ENCODE measurements at places on chromosomes 2 and 18. TPM values are rescaled to one million over a fixed set of nuclear protein-coding genes. Genes with fewer than 3 reads are reported as not detected.
A peak's percentile ranks its signal among the peaks of the same experiment; 100 is the strongest.

DNA sequence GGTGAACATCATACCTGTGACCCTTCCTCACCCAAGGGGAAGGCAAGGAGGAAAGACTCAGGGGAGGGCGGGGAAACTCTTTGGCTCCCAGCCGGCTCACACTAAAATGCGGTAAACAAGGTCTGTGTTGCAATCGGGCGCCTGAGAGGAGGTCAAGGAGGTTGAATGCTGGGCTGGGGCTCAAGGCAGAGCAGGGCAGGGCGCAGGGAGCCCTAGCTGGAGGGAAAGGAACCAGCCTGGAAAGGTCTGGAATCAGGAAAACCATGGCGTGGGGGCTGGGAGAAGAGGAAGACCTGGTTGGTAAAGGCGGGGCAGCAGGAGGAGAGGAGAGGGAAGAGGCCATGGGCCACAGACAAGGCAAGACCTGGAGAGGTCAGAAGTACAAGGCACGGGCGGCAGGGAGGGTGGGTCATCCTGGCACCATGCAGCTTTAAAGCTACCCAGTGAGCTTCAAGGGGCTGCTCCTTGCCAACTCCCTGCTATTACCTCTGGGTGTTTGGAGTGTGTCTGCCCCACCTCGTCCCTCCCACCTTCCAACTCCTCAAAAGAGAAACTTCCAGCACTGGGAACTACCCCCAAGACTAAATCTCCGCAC, 4.8 kb upstream of the TMEM37 start:
- H3K27ac ChIP-seq, result no peak overlapping the region
- no peaks in the 10 kb centered on the region for H3K36me3 ChIP-seq
- DNase-seq, result no peak
- no peak overlapping the region for H3K4me3 ChIP-seq

DNA sequence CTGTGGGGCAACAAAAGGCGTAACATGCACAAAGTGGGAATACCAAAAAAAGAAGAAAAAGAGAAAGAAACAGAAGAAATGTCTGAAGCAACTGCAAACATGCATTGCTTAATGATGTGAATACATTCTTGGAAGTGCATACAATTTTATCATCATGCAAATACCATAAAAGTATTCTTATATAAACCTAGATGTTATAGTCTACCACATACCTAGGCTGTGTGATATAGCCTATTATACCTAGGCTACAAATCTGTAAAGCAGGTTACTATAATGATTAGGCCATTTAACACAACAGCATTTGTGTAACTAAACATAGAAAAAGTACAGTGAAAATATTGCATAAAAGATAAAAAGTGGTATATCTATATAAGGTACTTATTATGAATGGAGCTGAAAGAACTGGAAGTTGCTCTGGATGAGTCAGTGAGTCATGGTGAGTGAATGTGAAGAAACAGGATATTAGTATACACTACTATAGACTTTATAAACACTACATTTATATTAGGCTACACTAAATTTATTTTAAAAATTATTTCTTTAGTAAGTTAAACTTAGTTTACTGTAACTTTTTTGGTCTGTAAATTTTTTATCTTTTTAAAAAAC, 319.4 kb upstream of the KCNH7 start:
- H3K27me3 ChIP-seq, result no peaks in the 10 kb centered on the region
- no peaks in the 10 kb centered on the region for H3K4me1 ChIP-seq
- H3K27ac ChIP-seq, result no peak overlapping the region
- H3K4me3 ChIP-seq, result no peak overlapping the region
- DNase-seq, result no peak

FOXD4L1 gene
- not detected for total RNA-seq

CPS1 gene
- 0.59 TPM for total RNA-seq

DNA sequence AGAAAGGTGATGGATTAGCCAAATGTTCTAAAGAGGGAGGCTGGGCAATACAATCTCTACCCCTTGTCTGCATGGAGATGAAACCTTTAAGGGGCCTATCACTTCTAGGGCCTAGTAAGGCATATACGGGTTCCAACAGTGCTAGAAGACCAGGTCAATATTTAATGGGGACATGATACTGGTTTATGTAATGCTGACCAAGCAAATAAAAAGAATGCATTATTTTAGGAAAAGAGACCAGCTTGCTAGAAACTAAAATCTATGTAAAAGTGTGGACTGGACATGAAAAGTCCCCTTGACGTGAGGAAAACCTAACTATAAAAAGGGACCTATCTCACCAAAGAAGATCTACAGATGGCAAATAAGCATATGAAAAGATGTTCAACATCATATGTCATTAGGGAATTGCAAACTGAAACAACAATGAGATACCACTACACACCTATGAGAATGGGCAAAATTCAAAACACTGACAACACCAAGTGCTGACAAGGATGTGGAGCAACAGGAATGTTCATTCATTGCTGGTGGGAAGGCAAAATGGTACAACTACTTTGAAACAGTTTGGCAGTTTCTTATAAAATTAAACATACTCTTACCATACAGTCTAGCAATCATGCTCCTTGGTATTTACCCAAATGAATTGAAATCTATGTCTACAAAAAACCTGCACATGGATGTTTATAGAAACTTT, 45.9 kb upstream of the TLK1 start:
- no peak overlapping the region for H3K27ac ChIP-seq
- peaks cover 12% of the 10 kb centered on the region for H3K4me1 ChIP-seq
- peaks cover 3% of the 10 kb centered on the region for H3K27me3 ChIP-seq
- no peak for DNase-seq
- H3K36me3 ChIP-seq, result no peaks in the 10 kb centered on the region

DNA sequence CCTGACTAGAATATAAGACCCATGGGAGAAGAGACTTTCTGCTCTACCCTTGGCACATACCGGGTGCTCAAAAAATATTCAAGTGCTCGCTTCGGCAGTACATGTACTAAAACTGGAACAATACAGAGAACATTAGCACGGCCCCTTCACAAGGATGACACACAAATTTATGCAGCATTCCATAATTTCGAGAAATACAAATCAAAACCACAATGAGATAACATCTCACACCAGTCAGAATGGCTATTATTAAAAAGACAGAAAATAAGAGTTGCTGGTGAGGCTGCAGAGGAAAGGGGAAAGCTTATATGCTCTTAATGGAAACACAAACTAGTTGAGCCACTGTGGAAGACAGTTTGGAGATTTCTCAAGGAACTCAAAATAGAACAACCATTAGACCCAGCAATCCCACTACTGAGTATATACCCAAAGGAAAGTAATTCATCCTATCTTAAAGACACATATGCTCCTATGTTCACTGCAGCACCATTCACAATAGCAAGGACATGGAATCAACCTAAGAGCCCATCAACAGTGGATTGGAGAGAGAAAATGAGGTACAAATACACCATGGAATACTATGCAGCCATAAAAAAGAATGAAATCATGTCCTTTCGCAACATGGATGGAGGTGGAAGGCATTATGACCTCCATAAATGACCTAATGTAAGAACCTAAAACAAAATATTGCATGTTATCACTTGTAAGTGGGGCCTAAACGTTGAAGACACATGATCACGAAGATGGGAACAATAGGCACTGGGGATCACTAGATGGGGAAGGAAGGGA, 71.6 kb upstream of the CYP1B1 start:
- H3K27me3 ChIP-seq, result peaks cover 3% of the 10 kb centered on the region
- H3K4me1 ChIP-seq, result no peaks in the 10 kb centered on the region
- no peak overlapping the region for H3K27ac ChIP-seq
- no peak for DNase-seq
- no peaks in the 10 kb centered on the region for H3K36me3 ChIP-seq

- H3K27me3 ChIP-seq, result peaks cover 3% of the 10 kb centered on the region
- no peaks in the 10 kb centered on the region for H3K4me1 ChIP-seq
- H3K4me3 ChIP-seq, result no peak overlapping the region
Measured at GRCh38 chr2:234733093-234733489, 218.7 kb upstream of the SH3BP4 start.

GCKR gene
- total RNA-seq, result not detected

GRCh38 chr2:54597153-54597848, 126.2 kb upstream of the EML6 start:
- peak overlapping the region; percentile 70 for H3K4me3 ChIP-seq
- H3K4me1 ChIP-seq, result peaks cover 75% of the 10 kb centered on the region
- peak; percentile 50 for DNase-seq
- H3K27ac ChIP-seq, result peak overlapping the region; percentile 71
- H3K36me3 ChIP-seq, result peaks cover 17% of the 10 kb centered on the region

Measured in CD4-positive, CD25-positive, alpha-beta regulatory T cell (primary cell).